Osteoblast (primary cell): ENCODE measurements at places on chromosomes 4 and X. TPM values are rescaled to one million over a fixed set of nuclear protein-coding genes. Genes with fewer than 3 reads are reported as not detected.

DNA sequence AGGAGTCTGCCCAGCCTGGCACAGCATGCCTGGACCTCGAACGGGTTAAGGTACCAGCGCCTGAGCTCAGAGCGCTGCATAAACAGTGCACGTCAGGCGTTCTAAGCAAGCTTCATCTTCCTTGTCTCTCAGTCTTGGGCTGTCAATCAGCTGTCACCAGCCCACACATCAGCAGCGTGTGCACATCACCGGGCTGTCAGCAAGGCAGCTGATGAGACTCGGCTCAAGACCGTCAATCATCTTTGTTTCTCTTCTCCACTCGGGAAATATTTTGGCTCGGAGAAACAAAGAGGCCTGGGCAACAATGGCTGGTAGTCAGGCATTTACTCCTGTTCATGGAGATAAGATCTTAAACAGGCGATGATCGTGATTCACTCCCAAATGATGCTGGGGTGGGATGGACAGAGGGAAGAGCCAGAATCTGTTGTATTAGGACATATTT, 141.3 kb downstream of the LDB2 start:
- peak; percentile 44 for DNase-seq
- H3K4me1 ChIP-seq = peaks cover 32% of the 10 kb centered on the region
- H3K27me3 ChIP-seq = no peaks in the 10 kb centered on the region
- H3K27ac ChIP-seq = peak overlapping the region; percentile 11

DNA sequence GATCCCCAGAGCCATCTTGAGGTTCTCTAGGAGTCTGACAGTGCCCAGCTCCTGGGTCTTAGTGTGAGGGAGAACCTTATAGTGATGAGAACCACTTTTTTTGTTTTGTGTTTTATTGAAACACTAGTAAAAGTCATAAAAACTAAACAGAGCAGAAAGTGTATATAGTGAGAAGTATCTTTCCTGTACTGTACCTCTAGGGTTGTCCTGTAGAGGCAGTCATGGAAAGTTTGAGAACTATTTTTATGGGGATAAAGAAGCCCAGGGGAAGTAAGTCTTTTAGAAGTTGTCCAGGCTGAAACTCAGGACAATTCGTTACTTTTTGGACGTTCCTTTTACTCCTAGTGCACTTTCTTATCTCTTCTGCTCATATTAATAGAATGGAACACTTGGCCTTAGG, 40.9 kb downstream of the ADH5 start:
- peaks cover 43% of the 10 kb centered on the region for H3K36me3 ChIP-seq
- DNase-seq = no peak
- no peaks in the 10 kb centered on the region for H3K4me1 ChIP-seq
- no peak overlapping the region for H3K27ac ChIP-seq
- no peaks in the 10 kb centered on the region for H3K27me3 ChIP-seq

DNA sequence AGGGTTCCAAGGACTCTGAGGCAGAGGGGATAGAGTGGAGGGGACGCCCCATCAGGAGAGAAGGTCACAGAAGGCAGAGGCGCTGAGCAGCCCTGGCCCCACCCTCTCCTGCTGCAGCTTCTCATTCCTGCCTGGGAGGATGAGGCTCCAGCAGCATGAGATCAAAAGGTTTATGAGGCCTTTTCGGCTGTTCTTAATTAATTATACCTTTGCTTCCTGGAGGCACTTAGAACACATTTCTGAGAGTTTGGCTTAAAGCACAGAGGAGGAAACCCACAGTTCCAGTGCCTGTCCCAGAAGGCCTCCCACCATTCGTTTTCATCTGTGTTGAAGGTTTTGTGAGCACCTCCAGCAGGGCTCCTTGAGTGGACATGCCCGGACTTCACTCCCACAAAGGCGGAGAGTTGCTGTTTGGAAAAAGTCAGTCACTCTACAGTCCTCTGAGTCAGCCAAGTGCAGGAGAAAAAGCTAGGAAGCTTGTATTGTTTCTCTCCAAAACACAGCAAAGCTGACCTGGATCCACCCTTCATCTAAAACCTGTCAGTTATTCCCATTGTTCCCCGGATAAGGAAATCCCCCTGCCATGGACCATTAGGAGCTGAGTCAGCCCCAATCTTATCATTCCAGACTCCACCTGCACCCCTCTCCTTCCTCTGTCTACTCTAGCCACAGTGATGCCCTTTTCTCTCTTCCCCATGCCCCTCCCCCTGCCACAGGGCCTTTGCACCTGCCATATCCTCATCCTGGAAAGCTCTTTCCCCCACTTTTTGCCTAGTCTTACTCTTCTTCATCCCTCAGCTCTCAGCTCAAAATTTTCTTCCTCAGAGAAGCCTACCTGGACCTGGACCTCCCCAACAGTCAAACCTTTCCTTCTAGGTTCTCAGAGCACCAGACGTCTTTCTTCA, 276.8 kb downstream of the FBXW7 start:
- peaks cover 23% of the 10 kb centered on the region for H3K4me1 ChIP-seq
- DNase-seq = no peak
- H3K27ac ChIP-seq = peak overlapping the region; percentile 83
- no peak overlapping the region for H3K4me3 ChIP-seq

DNA sequence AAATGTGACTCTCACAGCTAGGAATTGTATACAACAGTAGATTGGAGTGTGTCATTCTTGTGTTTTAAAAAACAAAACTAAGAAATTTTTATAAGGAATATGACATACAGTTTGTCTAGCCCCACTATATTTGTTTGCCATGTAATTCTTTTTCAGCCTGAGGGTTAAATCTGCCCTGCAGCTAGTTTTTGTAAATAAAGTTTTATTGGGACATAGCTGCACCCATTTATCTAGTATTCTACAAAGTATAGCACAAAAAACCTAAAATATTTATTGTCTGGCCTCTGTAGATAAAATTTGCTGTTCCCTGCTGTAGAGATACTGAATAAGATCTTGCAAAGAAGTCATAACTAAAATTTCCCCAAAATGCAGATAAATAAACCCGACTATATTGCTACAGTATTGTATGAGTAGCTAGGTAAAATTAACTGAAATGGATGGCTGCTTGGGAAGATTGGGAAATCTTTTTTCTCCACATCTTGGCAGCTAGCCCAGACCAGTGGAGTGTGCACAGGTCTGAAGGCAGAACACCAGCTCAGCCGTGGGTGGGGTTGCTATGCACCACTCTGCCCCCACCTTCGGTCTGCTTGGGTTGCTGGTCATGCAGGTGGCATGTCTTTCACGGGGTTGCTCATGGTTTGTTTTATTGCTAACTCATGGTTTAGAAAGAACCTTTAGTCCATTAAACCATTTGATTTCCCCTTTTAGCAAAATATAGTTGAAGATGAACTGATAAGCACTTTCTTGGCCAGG, 127.9 kb downstream of the KLHL8 start:
- peaks cover 4% of the 10 kb centered on the region for H3K36me3 ChIP-seq
- H3K4me1 ChIP-seq = peaks cover 20% of the 10 kb centered on the region
- peak overlapping the region; percentile 83 for H3K27ac ChIP-seq
- H3K27me3 ChIP-seq = no peaks in the 10 kb centered on the region

DNA sequence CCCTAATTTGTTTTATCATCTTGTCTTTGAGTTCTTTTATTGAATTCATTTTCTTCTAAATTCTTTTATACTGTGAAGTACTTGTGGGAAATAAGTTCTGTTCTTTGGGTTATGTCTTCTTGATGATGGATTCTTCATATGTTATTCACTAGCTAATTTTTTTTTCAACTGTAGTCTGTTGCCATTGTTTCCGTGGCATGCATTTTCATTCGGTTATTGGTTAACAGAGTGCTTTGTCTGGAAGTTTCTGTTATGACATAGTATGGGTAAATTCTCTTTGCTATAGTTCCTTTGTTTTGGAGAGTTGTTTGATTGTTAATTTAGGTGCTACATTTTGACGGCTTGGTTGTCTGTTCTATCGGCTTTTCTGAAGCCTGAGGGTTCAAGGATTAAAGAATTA, 184.9 kb upstream of the AADAT start:
- H3K4me3 ChIP-seq = no peak overlapping the region
- H3K4me1 ChIP-seq = no peaks in the 10 kb centered on the region
- DNase-seq = no peak
- no peaks in the 10 kb centered on the region for H3K36me3 ChIP-seq
- no peaks in the 10 kb centered on the region for H3K27me3 ChIP-seq
- H3K27ac ChIP-seq = no peak overlapping the region

TEX13B gene
- total RNA-seq = not detected in 2 replicates

DNA sequence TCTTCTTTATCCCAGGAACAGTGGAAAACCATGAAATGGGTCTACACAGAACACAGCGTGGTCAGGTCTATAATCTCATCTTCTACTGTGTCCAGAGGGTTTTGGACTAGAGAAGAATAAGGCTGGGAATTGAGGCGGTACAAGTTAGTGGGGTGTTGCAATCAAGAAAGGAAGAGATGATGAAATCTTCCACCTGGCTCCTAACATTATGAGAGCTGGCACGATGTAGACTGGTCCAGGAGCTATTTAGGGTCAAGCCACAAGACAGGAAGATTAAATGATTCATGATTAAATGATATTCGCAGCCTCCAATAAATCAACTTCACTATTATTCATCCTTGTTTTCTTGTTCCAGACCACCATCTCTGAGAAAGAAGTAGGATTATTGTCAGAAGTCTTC, 88.0 kb downstream of the ARSF start:
- H3K27me3 ChIP-seq = no peaks in the 10 kb centered on the region
- H3K36me3 ChIP-seq = no peaks in the 10 kb centered on the region
- no peak overlapping the region for H3K27ac ChIP-seq
- no peak overlapping the region for H3K4me3 ChIP-seq

TECRL gene
- not detected in 2 replicates for total RNA-seq

SCD5 gene
- 9.4 and 11.9 TPM in 2 replicates for total RNA-seq

GRCh38 chr4:13461191-13461905, 22.8 kb downstream of the RAB28 start:
- H3K27ac ChIP-seq = no peak overlapping the region
- no peaks in the 10 kb centered on the region for H3K36me3 ChIP-seq
- no peaks in the 10 kb centered on the region for H3K27me3 ChIP-seq

SOD3 gene
- total RNA-seq = 2.1 and 4.3 TPM in 2 replicates

DNA sequence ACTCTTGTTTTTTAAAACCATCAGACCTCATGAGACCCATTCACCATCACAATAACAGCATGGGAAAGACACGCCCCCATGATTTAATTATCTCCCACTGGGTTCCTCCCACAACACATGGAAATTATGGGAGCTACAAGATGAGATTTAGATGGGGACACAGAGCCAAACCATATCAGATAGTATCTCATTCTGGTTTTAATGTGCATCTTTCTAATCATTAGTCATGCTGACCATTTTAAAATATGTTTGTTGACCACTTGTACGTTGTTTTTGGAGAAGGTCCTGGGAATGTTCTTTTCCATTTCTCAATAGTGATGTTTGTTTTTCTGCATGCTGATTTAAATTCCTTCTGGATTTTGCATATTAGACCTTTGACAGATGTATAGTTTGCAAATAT, 119.0 kb downstream of the RTL3 start:
- no peak overlapping the region for H3K27ac ChIP-seq
- DNase-seq = no peak
- no peaks in the 10 kb centered on the region for H3K27me3 ChIP-seq
- H3K36me3 ChIP-seq = no peaks in the 10 kb centered on the region
- H3K4me1 ChIP-seq = no peaks in the 10 kb centered on the region

GRCh38 chrX:102979536-102979935, 42.5 kb downstream of the RAB40AL start:
- no peaks in the 10 kb centered on the region for H3K36me3 ChIP-seq
- no peak for DNase-seq
- H3K27me3 ChIP-seq = peaks cover 3% of the 10 kb centered on the region

DNA sequence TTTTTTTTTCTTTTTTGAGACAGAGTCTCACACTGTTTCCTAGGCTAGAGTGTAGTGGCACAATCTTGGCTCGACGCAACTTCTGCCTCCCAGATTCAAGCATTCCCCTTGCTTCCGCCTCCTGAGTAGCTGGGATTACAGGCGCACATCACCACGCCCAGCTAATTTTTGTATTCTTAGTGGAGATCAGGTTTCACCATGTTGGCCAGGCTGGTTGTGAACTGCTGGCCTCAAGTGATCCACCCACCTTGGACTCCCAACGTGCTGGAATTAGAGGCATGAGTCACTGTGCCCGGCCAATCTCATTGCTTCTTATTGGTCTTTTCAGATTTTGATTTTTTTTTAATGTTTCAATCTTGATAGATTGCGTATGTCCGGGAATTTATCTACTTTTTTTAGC, 124.4 kb downstream of the NBDY start:
- no peaks in the 10 kb centered on the region for H3K4me1 ChIP-seq
- no peaks in the 10 kb centered on the region for H3K36me3 ChIP-seq
- no peak overlapping the region for H3K4me3 ChIP-seq
- no peak overlapping the region for H3K27ac ChIP-seq
- H3K27me3 ChIP-seq = no peaks in the 10 kb centered on the region

DNA sequence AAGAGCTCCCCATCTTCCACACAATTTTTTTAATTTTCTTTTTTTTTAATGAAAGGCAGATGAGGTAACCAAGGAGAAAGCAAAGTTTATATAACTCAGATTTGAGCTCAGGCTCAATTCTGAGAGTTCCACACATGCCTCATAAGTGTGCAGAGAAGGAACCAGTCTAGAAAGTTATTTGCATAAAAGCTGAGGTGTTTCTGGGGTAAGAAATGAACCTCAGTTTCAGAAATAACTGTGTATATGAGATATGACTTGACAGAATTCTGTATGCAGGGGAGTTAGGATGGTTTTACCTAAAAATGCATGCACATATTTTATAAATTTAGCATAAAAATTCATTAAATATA, 51.3 kb downstream of the DTHD1 start:
- H3K27ac ChIP-seq = no peak overlapping the region
- no peaks in the 10 kb centered on the region for H3K4me1 ChIP-seq
- no peaks in the 10 kb centered on the region for H3K36me3 ChIP-seq

GRCh38 chr4:80138551-80139538, 58.5 kb upstream of the PRDM8 start:
- H3K4me1 ChIP-seq = peaks cover 15% of the 10 kb centered on the region
- no peaks in the 10 kb centered on the region for H3K36me3 ChIP-seq
- no peaks in the 10 kb centered on the region for H3K27me3 ChIP-seq
- no peak overlapping the region for H3K4me3 ChIP-seq

GRCh38 chrX:149060921-149061320, 444.2 kb downstream of the IDS start:
- H3K27me3 ChIP-seq = no peaks in the 10 kb centered on the region
- no peaks in the 10 kb centered on the region for H3K36me3 ChIP-seq
- no peak overlapping the region for H3K4me3 ChIP-seq

POLR2B gene
- total RNA-seq = 99.2 and 102 TPM in 2 replicates

- no peaks in the 10 kb centered on the region for H3K36me3 ChIP-seq
- H3K4me3 ChIP-seq = no peak overlapping the region
- DNase-seq = no peak
- H3K4me1 ChIP-seq = no peaks in the 10 kb centered on the region
- H3K27ac ChIP-seq = no peak overlapping the region
- H3K27me3 ChIP-seq = no peaks in the 10 kb centered on the region
These were observed 216.8 kb upstream of the TRAM1L1 start for GRCh38 chr4:117302226-117302625.

- no peak overlapping the region for H3K27ac ChIP-seq
- H3K36me3 ChIP-seq = no peaks in the 10 kb centered on the region
- no peak overlapping the region for H3K4me3 ChIP-seq
- no peaks in the 10 kb centered on the region for H3K27me3 ChIP-seq
- peak; percentile 79 for DNase-seq
- peaks cover 21% of the 10 kb centered on the region for H3K4me1 ChIP-seq
These were observed 97.7 kb upstream of the PTPN13 start for GRCh38 chr4:86496094-86497080.

GRCh38 chrX:47380268-47380667, 9.9 kb downstream of the ZNF157 start:
- no peak overlapping the region for H3K27ac ChIP-seq
- no peak for DNase-seq
- no peaks in the 10 kb centered on the region for H3K27me3 ChIP-seq

SLC34A2 gene
- total RNA-seq = not detected in 2 replicates
